ENCODE measurements at places on chromosomes 16 and 17.

DNA sequence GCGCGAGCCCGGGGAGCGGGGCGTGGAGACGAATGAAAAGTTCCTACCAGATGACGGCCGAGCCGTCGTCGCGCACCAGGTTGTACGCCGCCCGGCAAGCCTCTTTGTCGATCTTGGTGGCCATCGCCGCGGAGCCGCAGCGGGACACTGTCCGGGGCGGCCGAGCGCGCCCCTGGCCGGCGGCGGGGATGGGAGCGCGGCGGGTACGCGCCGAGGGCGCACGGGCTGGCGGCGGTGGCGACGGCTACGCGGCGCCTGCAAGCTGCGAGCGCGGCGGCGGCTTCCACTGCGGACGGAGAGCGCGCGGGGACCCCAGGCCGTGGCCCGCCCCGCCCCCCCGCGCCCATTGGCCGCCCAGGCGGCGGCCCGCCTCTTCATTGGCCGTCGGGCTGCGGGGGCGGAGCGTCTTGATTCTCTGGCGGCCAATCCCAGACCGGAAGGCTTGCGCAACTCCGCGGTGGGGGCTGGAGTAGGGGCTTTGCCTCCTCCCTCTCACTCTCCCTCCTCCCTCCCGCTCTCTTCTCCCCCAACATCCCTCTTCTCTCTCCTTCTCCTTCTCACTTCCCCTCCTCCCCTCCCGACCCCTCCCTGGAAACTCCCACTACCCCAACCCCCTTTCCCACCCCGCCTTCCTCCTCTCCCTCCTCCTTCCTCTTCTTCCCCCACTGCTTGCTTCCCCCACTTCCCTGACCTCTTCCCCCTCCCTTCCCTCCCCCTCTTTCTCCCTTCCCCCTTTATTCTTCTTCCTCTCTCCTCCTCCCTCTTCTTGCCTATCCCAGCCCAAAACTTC, at the start of gene COTL1:
Gene COTL1, minus strand, starts transcription at position 288 of the 790 bp plus-strand sequence. Its CDS starts 164 bp downstream, at position 124.
- peak; percentile 47 for DNase-seq

GRCh38 chr16:67547423-67548264, 14.7 kb upstream of the CTCF start:
- no peak for DNase-seq

GRCh38 chr17:69577098-69577497, 162.6 kb downstream of the MAP2K6 start:
- DNase-seq, result no peak

DNA sequence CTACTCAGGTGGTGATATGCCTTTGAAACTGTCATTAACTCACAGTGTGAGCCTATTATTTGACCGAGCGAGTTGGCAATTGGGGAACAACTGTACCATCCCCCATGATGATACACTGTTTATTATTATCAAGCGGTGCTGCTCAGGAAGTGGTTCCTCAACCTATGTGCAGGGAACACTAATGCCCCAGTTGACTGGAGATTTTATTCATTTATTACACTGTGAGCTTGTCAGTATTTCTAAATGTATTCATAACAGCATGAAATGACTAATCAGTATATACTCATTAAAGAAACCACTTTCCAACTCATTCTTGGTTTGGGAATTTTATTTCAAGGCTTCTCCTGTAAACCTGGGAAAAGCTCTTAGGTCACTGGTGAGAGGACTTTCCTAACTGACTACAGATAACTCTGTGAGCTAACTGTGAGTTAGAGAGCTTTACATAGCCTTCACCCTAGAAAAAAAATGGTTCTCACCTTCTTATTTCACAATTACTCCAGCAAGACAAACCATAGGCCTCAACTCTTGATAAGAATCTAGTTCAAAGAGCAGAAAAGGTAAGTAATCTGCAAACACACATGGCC, 42.4 kb downstream of the NXPH3 start:
- no peak for DNase-seq

- DNase-seq, result no peak
Measured at GRCh38 chr16:58249388-58249779, 45.4 kb downstream of the PRSS54 start.

GRCh38 chr17:19265755-19266154, 28.6 kb downstream of the EPN2 start:
- no peak for DNase-seq

GRCh38 chr17:2019723-2020122, 5.4 kb downstream of the RTN4RL1 start:
- no peak for DNase-seq

DNA sequence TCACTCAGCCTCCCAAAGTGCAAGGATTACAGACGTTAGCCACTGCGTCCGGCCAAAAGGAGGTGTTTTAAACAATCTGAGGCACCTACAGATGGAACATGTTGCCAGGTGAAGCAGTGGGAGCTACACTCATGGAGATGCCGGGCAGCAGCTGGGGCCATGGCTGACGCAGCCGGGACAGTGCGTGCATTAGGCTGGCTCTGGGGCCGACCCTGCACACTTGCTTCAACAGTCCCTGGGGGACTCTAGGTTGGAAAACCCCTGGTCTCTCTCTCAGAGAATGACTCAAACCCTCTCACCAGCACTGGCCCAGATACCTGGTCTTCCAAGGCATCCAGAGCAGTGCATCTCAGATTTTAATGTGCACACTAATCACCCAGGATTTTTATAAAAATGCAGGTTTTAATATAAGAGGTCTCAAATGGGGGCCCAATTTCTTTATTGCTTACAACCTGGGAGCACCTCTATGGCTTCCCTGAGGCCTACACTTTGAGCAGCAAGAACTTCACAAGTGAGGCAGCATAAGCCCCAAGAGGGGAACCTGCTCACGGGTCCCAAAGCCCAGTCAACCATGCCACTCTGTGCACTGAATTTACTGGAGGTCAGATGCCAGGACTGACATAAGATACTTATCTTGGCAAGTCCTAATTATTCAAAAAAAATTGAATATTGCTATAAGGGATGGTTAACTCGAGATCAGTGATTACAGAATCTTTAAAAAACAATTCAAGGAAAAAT, 70.8 kb upstream of the TRAP1 start:
- DNase-seq, result no peak

DNA sequence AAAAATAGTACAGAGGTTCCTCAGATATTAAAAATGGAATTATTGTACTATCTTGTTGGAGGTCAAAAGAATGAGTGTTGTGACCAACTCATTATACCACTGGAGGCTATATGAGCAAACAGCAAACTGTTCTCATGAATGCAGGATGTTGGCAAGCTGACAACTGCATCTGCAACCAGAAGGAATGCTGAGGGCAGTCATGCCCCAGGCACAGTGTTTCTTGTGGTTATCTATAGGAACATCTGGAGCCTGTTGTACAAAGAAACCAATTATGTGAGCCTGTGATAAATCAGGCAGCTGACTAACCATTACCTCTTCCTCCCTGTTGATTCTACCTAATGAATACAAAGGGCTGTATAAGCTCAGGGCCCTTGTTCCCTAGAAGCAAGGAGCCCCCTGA, 2057.1 kb downstream of the TP53TG3F start:
- no peak for DNase-seq

Data from NCI-H2081 treated with DMSO at 0.1 percent for 48 hours (cell line).